Chondrocyte (in vitro differentiated cells): ENCODE measurements at places on chromosomes 5 and 9. TPM values are rescaled to one million over a fixed set of nuclear protein-coding genes. Genes with fewer than 3 reads are reported as not detected.

The TLX3 gene
- not detected in 3 replicates for total RNA-seq

The ANKRD34B gene
- total RNA-seq = not detected in 3 replicates

- H3K4me3 ChIP-seq = no peak overlapping the region
- H3K27ac ChIP-seq = no peak overlapping the region
- H3K4me1 ChIP-seq = peaks cover 30% of the 10 kb centered on the region
- no peak for DNase-seq
- H3K36me3 ChIP-seq = no peaks in the 10 kb centered on the region
Measured at GRCh38 chr9:16342246-16343020, 528.0 kb downstream of the BNC2 start.

DNA sequence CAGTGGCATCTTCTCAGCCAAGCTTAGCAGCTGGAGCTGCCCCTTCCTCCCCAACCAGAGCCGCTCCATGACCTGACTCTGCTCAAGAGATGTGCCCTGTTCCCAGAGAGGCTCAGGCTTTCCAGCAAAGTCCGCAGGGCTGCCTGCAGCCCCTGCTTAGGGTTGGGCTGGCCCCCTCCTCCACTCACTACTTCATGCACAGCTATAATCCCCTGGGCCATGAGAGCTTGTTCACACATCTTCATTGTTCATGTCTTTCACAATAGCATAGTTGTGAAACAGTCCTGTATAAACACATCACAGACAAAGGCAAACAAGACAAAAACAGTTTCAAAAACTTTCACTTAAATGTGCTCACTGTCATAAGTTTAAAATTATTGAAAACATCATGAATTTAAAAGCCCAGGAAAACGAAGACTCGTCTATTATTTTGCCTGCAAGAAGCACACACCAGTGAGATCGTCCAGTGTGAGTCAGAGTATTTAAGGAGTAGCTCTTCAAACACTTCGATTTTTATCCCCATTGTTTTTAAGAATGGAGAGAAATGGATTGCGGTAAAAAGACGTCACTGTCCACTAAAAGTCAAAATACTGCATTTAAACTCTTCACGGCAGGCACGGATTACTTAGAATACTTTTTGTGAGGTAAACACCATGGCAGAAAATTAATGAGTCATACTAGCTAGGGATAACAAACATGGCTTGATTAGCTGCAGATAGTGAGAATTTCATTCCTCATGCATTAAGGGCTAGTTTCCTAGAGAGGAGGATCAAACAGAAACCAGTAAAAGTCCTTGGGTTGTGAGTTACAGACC is 40.7 kb upstream of the S1PR3 start:
- H3K4me3 ChIP-seq = no peak overlapping the region
- no peaks in the 10 kb centered on the region for H3K36me3 ChIP-seq
- no peak overlapping the region for H3K27ac ChIP-seq
- peaks cover 31% of the 10 kb centered on the region for H3K4me1 ChIP-seq

- peaks cover 8% of the 10 kb centered on the region for H3K36me3 ChIP-seq
- DNase-seq = no peak
- peak overlapping the region; percentile 68 for H3K4me3 ChIP-seq
- peak overlapping the region; percentile 77 for H3K27ac ChIP-seq
Measured at GRCh38 chr5:170863646-170864045, 1.8 kb downstream of the RANBP17 start.
